ENCODE measurements at places on chromosomes 16 and 17.

- DNase-seq: peak; percentile 38
Observed at GRCh38 chr17:69574257-69575197, 160.0 kb downstream of the MAP2K6 start.

- DNase-seq: no peak
Observed at GRCh38 chr16:73923951-73924350, 372.7 kb upstream of the PSMD7 start.

GRCh38 chr17:76659928-76660655 is 16.5 kb upstream of the ST6GALNAC1 start:
- no peak for DNase-seq

DNA sequence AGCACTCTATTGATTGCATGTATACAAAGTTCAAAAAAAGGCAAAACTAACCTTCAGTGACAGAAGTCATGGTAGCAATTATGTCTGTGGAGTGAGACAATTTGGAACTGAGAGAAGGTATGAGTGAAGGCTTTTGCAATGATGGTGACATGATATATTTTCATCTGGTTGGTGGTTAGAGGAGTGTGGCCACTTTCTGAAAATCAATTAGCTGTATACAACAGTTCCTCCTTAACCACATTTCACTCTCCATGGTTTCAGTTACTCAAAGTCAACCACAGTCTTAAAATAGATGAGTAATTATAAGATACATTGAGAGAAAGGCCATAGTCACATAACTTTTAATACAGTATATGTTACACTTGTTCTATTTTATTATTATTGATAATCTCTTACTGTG is 26.2 kb downstream of the ADAMTS18 start:
- DNase-seq: no peak

DNA sequence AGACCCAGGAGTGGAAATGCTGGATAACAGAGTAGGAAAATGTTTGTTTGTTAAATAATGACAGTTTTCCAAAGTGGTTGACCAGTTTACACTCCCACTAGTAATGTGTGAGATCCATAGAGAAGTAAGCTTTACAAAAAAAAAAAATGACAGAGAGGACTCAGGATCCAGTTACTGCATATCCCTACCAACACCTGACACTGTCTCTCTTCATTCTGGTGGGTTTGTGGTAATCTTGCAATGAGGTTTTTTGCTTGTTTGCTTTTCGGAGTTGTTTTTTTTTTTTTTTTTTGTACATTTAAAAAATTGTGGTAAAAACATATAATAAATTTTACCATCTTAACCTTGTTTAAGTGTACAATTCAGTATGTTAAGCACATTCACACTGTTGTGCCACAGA is 23.6 kb upstream of the HOXB9 start:
- DNase-seq: no peak
